Progenitor cell of endocrine pancreas (in vitro differentiated cells): ENCODE measurements at places on chromosomes 3 and 15. TPM values are rescaled to one million over a fixed set of nuclear protein-coding genes. Genes with fewer than 3 reads are reported as not detected.

GRCh38 chr15:37034392-37034791, 66.0 kb downstream of the MEIS2 start:
- H3K36me3 ChIP-seq: peaks cover 24% of the 10 kb centered on the region
- H3K4me1 ChIP-seq: peaks cover 65% of the 10 kb centered on the region
- no peaks in the 10 kb centered on the region for H3K27me3 ChIP-seq
- peak overlapping the region; percentile 54 for H3K27ac ChIP-seq

- peak overlapping the region; percentile 8 for H3K4me3 ChIP-seq
- DNase-seq: no peak
- H3K36me3 ChIP-seq: peaks cover 4% of the 10 kb centered on the region
- H3K27me3 ChIP-seq: no peaks in the 10 kb centered on the region
- peaks cover 33% of the 10 kb centered on the region for H3K4me1 ChIP-seq
Observed at GRCh38 chr3:124627501-124627908, 102.7 kb upstream of the UMPS start.

GRCh38 chr15:80977627-80978036, 12.0 kb downstream of the MESD start:
- DNase-seq: no peak
- no peaks in the 10 kb centered on the region for H3K27me3 ChIP-seq
- H3K4me1 ChIP-seq: peaks cover 3% of the 10 kb centered on the region
- H3K36me3 ChIP-seq: peaks cover 19% of the 10 kb centered on the region
- peak overlapping the region; percentile 54 for H3K27ac ChIP-seq
- no peak overlapping the region for H3K4me3 ChIP-seq

- no peak overlapping the region for H3K4me3 ChIP-seq
- no peak for DNase-seq
- no peaks in the 10 kb centered on the region for H3K36me3 ChIP-seq
- H3K27ac ChIP-seq: no peak overlapping the region
- H3K27me3 ChIP-seq: peaks cover 59% of the 10 kb centered on the region
- peaks cover 16% of the 10 kb centered on the region for H3K4me1 ChIP-seq
Observed at GRCh38 chr3:127817406-127817841, 4.9 kb downstream of the MGLL start.

GRCh38 chr15:31155151-31155550, 53.6 kb upstream of the TRPM1 start:
- H3K4me1 ChIP-seq: peaks cover 26% of the 10 kb centered on the region
- H3K27ac ChIP-seq: no peak overlapping the region
- no peaks in the 10 kb centered on the region for H3K27me3 ChIP-seq
- no peak for DNase-seq
- H3K36me3 ChIP-seq: no peaks in the 10 kb centered on the region
- no peak overlapping the region for H3K4me3 ChIP-seq

DNA sequence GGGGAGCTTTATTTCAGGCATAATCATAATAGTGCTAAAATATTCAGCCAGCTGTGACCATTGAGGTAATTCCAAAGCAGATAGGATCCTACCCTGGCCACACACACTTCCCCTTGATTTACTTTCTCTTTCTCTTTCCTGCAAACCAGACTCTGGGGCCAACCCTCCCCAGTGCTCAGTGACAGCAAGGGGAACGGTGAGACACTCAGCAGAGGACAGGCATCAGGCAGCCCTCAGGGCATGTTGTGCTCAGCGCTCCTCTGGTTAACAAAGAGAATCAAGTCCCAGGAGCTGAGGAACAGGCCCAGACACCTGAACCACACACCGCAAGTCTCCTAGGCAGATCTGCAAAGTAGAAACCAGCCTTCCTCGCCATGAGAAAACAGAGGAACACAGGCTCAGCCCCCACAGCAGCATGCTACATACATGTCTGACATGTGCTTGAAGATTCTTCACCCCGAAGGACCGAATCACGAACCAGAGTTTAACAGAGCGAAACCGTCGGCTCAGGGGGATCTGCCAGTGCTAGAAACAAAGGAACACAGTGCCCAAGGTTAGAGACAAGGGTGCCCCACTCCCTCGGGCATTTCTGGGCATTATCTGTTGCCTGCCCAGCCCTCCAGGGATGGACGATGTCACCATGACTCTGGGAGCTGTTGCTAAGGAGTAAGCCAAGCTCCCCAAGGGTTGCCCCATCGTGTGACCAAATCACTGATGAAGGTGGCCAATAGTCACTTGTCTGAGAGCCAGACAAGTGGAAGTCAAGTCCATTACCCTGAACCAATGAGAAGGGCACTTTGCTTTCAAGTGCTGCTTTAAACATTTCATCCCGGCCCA, 17.5 kb downstream of the HDC start:
- peak overlapping the region; percentile 67 for H3K27ac ChIP-seq
- no peak overlapping the region for H3K4me3 ChIP-seq
- no peaks in the 10 kb centered on the region for H3K27me3 ChIP-seq
- H3K4me1 ChIP-seq: no peaks in the 10 kb centered on the region
- no peaks in the 10 kb centered on the region for H3K36me3 ChIP-seq

DNA sequence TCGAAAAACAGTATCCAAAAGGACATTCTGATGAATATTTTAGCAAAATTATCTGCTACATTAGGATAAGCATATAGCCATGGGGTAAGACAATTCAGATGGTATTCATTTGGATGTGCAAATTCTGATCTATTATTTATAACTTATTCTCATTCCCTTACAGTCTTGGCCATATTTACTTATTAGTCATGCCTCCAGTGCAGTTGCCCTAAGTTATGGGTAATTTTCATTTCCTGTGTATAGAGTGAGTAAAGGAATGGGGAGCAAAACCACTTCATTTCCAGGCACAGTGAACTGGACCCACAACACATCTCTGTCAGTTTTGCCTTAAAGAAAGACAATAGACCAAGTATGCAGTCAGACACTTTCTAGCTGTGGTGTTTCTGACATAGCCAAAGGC, 134.3 kb downstream of the POLQ start:
- H3K4me1 ChIP-seq: no peaks in the 10 kb centered on the region
- no peaks in the 10 kb centered on the region for H3K27me3 ChIP-seq
- DNase-seq: no peak
- H3K4me3 ChIP-seq: no peak overlapping the region

DNA sequence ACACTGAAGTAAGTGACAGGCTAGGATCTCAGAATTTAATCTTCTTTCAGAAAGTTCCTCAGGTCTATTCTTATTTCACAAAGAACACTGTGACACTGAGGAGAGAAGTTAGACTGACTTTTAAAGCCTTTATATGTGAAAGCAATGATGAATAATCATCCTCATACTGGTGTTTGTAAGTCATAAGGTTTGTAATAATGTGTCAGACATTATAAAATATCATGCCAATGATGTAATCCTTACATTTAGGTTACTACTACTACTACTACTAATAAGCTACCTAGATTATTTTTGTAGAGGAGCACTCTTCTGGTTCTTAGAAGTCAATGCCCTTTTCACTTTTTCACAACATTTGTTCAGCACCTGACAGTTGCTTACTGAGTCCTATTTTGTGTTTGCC, 33.4 kb downstream of the FANCD2OS start:
- H3K36me3 ChIP-seq: peaks cover 5% of the 10 kb centered on the region
- no peaks in the 10 kb centered on the region for H3K4me1 ChIP-seq
- no peak for DNase-seq
- H3K27ac ChIP-seq: no peak overlapping the region
- no peaks in the 10 kb centered on the region for H3K27me3 ChIP-seq

DNA sequence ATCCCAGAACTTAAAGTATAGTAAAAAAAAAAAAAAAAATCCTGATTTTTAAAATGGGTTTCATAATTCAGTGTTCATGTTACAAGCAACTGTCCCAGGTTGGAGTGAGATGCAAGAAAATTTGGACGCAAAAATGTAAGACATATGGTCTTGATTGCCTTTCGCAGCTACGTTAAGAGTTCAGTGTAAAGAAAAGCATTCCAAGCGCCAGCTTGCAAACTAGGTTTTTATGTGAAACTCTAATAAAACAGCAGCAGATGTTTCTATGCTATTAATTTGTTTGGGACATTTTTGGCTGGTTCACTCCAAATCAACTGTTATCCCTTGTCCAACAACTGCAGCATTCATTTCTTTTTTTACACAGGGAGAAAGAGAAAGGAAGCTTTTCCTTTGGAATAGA, 957.8 kb downstream of the ROBO1 start:
- peaks cover 3% of the 10 kb centered on the region for H3K36me3 ChIP-seq
- no peak overlapping the region for H3K27ac ChIP-seq
- DNase-seq: no peak
- H3K27me3 ChIP-seq: no peaks in the 10 kb centered on the region
- H3K4me3 ChIP-seq: no peak overlapping the region
- H3K4me1 ChIP-seq: peaks cover 10% of the 10 kb centered on the region

DNA sequence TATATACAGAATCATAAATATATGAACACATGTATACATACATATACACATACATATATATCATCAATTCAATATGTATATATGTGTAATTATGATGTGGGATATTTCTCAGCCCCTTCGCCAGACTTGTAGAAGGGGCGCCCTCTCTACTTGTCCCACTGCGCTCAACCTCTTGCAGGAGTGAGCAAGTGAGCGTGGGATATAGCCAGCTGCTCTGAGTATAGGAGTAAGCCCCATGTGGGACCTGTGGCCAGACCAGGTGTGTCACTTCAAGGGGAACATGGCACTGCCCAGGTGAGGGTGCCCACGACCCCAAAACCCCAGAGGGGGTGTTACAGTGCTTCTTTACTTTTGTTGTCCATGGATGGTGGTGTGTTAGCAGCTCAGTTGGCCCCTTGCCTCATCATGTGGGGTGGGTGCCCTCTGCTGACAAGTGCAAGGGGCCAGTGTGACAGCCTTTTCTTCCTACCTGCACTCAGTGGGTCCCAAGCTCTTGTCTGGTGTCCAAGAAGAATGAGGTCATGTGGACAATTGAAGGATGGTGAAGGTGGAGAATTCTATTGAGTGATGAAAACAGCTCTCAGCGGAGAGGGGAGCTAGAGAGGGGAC, 304.1 kb downstream of the UNC13C start:
- H3K4me1 ChIP-seq: peaks cover 4% of the 10 kb centered on the region
- no peak for DNase-seq
- H3K27ac ChIP-seq: no peak overlapping the region
- H3K27me3 ChIP-seq: no peaks in the 10 kb centered on the region
- no peak overlapping the region for H3K4me3 ChIP-seq

DNA sequence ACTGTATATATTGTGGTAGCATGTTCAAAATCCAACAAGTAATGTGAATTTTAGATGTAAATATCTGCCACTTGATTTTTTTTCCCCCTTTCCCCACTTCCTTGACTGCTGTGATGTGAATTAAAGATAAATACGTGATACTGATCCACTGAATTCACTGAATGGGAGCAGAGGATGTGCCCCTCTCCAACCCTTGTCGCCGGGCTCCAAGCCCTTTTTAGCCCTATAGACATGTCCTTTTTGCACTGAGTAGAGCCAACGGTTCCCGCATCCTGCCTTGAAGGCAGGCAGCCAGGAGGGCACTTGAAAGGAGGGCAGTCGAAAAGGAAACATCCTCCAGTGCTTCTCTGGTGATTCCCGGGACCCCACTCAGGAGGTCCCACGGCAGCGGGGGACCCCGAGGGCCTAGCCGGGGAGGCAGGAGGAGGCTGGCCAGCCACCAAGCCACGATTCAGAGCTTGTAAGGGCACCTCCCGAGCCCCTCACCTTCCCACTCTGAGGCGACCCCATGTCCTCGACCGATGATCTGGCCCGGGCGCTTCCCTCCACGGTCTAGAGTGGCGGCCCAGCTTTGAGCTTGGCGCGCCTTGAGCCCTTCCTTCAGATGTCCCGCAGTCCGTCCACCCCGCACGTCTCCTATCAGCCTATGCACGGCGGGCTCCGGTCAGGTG, 901 bp upstream of the MANF start:
- H3K27ac ChIP-seq: peak overlapping the region; percentile 100
- DNase-seq: peak; percentile 24
- H3K27me3 ChIP-seq: no peaks in the 10 kb centered on the region
- peaks cover 33% of the 10 kb centered on the region for H3K4me1 ChIP-seq
- peaks cover 13% of the 10 kb centered on the region for H3K36me3 ChIP-seq
- H3K4me3 ChIP-seq: peak overlapping the region; percentile 99

GRCh38 chr3:139559541-139559940, 20.0 kb upstream of the RBP1 start:
- H3K36me3 ChIP-seq: no peaks in the 10 kb centered on the region
- H3K27me3 ChIP-seq: no peaks in the 10 kb centered on the region
- no peak for DNase-seq

GRCh38 chr3:94405258-94406035, 342.6 kb downstream of the NSUN3 start:
- H3K27ac ChIP-seq: no peak overlapping the region
- H3K4me3 ChIP-seq: no peak overlapping the region
- DNase-seq: no peak

DNA sequence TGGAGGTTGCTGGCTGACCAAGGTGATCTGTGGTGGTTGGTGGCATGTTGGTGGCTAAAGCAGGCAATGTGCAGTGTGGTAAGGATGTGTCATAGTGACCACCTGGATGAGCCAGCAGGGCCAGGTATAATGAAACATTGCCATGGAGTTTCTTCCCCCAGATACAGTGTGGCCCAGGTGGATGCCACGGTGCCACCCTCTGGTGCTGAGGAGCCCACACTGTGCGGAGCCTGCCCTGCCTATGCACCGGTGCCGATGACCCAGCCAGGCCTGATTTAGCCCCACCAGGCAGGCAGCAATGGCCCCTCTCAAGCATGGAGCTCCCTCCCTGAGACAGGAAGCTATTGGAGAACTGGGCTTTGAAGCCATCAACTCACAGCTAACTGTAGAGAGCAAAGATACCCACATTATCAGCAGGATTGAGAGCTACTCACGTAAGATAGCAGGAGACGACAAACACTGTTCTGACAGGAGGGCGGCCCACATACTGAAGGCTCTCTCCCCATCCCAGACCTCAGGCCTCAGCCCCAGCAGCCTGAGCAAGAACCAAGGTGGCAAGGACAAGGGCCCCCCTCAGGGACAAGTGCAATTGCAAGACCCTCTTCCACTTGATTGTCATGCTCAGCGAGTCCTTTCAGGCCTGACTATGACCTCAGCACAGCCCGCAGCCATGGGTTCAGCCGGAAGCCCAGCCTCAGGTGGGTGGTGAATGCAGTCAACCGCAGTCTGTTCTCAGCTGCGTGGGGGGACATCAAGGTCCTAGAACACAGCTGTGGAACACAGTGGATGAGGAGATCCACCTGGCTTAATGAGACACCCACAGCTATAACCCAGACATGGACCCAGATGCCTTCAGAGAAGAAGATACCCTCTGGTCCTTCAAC, 82.8 kb upstream of the CDV3 start:
- peaks cover 3% of the 10 kb centered on the region for H3K36me3 ChIP-seq
- no peak for DNase-seq
- peak overlapping the region; percentile 53 for H3K27ac ChIP-seq
- no peak overlapping the region for H3K4me3 ChIP-seq
- no peaks in the 10 kb centered on the region for H3K27me3 ChIP-seq

DNA sequence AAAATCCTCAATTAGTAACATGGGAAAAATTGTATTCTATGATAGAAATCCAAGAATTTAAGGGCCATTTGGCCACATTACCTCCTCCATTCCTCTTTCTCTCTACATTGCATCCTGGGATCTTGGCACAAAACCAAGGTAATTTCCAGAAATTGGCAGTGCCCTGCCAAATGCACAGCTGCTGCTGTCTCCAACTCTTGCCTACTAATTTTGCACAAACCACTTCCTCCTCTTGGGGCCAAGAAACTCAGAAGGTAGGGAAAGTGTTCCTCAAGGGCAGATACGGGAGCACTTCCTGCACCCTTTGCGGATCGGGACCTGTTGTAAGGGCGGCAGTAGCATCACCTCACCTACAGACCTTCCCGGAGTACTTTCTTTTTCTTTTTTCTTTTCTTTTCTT, 57.8 kb downstream of the MAP3K13 start:
- no peak overlapping the region for H3K4me3 ChIP-seq
- no peaks in the 10 kb centered on the region for H3K27me3 ChIP-seq
- H3K36me3 ChIP-seq: no peaks in the 10 kb centered on the region
- DNase-seq: no peak
- no peak overlapping the region for H3K27ac ChIP-seq

TLR9 gene
- not detected in 2 replicates for total RNA-seq

TMCO5A gene
- total RNA-seq: not detected in 2 replicates

MEGF11 gene
- 0.60 and 1.2 TPM in 2 replicates for total RNA-seq

CLDN18 gene
- 19.5 and 22.2 TPM in 2 replicates for total RNA-seq
